ENCODE measurements at places on chromosomes 6 and 20.

DNA sequence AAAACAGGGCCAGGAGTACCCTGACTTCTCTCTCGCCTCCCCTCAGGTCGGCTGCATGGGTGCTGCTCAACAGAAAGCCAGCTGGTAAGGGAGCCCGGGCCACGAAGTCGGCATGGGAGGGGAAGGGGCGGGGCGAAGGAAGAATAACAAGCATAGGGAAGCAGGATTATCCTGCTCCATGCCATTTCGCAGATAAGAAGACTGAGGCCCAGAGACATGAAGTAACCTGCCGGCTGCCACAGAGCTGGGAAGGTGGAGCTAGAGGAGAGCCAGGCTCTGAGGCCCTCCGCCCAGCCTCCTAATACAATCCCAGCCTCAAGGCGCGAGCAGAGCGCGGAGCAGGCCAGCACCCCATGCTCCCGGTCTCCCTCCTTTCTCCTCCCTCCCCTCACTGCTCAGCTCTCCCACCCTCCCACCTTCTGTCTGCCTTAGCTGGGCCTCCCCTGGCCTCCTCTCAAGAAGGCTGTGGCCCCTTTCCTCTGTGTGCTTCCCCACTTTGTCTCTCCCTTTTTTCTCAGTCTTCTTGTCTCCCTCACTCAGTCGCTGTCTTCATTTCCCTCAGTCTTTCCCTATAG, 13.2 kb upstream of the HMGA1 start:
- no peak for DNase-seq

DNA sequence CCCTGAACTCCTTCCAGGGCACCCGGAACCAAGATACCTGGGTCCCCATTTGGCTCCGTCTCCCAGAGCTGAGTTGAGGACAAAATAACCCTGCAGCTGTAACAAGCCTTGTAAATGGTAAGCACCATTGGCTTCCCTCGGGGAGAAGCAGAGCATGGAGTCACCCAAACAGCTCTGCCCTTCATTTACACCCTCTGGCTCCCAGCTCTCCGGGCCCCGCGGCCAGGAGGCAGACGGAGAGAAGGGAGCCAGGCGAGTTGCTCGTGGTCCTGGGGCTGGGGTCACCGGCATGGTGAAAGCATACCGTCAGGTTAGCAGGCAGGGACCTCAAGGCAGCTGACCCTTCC, 2.1 kb downstream of the TFEB start:
- DNase-seq, result no peak

DNA sequence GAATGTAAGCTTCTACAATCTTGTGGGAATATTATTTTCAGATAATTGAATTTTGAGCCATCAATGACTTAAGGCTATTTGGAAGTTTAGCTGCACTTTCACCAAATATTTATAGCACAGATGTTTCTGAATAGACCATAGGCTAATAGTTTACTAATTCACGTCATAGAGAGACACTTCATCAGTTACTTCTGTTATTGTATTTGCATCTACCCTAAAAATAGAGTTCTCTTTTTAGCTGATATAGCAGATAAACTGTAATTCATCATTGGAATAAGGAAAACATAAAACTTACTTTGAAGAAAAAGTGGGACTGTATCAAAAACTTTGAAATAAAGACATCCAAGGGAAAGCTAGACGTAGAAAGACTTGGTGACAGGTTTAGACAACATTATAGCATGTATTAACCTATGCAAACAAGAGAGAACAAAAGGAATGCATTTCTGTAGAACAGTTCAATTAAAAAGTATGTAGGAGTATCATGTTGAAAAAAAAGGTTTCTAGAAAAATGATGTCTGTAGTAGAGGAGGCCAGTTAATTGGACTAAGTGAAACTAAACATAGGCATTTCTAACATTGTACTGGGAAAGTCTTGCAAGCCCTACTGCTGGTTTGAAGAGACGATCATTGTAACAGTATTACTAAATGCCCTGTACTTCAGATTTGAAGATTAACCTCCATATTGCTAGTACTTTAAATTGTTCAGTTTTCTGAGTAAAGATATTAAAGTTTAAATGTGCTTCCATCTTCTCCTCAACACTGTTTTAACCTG, 123.3 kb downstream of the ZFAND3 start:
- DNase-seq, result no peak

- DNase-seq, result no peak
Measured at GRCh38 chr6:112933947-112934346, 586.8 kb downstream of the RFPL4B start.

DNA sequence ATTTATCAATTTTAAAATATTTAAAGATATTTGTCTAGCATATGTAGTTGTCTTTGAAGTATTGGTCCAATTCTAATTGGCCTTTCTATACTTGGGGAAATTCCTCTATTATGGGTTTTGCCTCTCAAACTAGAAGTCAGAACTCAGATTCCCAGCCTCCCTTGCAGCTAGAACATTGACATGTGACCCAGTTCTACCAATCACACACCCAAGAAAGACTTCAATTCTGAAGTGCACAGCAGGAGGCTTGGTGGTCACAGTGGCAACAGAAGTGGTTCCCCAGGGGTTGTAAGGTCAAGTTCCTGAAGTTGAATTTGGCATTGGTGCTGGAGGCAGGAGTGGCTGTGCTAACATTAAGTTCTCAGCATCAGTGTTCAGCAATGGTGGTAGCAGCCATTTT, 14.8 kb upstream of the FKBP5 start:
- DNase-seq, result no peak

DNA sequence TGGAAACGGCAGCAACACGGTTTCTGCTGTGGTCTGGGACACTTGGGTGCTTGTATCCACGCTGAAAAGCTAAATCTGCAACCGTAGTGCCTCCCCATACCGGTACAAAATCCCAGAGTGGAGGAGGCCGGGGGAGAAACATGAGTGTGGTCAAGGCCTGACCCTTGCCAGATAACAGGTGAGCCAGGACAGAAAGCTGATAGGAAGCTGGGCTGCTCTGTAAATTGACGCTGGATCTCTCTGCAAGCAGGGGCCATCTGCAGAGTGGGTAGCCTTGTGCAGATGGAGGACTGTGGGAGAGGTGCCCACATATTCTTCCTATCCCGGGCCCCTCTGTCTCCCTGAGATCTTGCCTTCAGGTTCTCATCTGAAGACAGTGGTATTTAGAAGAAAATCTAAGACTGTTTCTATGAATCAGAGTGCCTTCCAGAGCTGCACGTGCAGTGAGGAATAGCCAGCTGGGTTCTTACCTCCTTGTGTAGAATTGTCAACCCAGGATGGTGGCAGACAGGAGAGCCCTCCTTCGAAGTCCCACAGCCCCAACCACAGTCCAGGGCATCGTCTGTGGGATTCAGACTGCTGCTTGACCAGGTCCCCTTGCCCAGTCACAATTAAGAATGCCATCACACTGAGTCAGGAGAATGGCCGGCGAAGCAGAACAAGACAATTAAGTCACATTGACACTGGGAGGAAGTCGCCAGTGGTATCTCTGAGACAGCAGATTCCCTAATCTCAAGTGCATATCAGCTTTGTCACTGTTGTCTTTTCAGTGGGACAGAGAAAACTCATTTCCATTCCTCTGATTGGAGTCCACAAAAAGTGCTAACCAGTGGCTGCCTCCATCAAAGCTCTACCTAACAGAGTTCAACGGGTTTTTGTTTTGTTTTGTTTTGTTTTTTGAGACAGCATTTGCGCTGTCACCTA, 100.0 kb upstream of the RIPOR2 start:
- DNase-seq, result no peak

DNA sequence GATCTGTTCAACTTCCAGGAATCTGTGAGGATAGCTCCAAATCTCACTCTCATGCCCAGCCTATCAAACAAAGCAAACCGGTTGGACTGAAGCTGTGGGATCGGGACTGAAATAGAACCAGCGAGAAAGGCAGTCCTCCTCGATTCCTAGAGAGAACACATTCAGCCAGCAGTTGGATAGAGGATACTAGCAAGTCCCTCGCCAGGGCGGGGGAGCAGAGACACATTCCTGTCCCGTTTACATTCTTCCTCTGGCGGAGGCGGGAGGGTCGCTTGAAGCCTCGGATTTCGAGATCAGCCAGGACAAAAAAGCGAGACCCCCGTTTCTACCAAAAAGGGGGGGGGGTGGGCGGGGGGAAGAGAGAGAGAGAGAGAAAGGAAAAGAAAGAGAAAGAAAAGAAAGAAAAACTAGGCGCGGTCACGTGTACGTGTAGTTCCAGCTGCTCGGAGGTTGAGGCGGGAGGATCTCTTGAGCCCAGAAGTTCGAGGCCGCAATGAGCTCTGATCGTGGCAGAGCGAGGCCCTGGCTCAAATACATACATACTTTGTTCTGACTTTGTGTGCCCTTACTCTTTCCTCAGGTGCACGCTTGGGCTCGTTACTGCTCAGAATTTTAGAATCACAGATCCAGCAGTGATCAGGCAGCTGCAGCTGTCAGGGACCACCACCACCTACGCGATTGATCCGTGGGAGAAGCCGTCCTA, 19.5 kb downstream of the ZNF311 start:
- DNase-seq, result no peak

GRCh38 chr6:115133790-115134189, 791.0 kb upstream of the HS3ST5 start:
- no peak for DNase-seq

GRCh38 chr6:25370178-25371036, 91.2 kb downstream of the CARMIL1 start:
- DNase-seq, result no peak

DNA sequence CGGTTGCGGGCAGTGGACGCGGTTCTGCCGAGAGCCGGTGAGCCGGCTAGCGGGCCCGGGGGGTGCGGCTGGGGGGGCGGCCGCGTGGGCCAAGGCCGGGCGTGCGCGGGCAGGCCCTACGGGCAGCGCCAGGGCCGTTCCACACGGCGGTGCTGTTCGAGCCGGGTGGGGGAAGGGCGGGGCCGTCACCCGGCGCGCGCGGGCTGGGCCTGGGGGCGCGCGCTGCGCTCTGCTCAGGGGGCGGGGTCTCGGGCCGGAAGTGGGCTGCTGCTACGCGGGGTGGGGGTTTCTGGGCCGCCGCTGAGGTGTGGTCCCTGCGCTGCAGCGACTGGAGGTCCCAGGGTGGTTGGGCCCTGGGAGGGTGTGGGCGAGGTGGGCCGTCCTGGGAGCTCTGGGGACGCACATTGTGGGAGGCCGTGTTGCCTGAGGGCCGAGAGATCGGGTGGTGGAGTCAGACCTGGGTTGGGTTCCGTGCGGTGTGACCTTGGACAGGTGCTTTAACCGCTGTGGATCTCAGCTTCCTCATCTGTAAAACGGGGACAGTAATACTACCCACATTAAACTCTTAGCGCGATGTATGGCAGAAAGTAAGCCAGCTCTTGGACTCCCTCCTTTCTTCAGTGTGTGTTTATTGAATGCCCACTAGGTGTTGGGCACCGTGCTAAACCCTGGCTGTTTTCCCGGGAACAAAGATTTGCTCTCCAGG, 391 bp downstream of the MAPRE1 start:
- no peak for DNase-seq

GRCh38 chr6:1385129-1386037, 4.0 kb upstream of the FOXF2 start:
- DNase-seq, result no peak

DNA sequence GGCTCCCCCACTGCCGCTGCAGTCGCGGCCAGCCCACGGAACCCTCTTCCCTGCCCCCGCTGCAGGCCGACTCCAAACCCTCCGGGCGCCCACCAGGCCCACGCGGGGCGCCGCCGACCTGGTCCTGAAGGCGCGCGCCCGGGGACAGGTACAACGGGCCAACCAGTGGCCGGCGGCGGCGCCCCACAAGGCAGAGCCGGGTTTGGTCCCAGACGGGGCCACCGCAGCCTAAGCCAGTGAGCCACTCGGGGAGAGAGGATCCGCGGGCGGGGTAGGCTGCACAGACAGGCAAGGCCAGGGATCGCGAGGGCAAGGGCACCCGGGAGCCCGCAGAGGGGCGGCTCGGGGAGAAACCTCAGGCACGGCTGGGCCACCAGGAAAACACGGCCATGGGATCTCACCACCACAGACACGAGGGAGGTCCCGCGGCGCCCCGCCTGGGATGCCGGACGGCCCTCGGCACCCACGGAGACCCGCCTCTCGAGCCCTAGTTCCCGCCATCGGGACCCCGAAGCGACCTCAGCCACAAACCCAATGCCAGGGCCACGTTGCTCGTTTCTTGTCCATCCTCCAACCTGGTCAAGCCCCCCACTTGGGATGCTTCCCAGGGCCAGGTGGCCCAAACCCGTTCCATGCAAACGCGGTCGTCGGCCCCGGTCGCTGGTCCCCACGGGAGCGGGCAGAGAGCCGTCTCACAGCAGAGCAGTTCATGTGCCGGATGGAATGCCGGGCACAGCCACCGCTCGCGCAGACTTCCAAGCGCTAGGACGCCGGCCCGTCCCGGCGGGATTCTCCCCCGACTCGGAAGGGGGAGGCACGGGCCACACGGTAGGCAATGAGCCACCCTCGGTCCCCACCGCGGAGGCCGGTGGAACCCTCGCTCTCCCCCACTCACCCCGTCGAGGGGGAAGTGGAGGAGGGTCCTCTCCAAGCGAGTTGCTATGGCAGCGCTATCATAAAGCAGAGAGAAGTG, 1956.6 kb upstream of the DEFB115 start:
- no peak for DNase-seq

DNA sequence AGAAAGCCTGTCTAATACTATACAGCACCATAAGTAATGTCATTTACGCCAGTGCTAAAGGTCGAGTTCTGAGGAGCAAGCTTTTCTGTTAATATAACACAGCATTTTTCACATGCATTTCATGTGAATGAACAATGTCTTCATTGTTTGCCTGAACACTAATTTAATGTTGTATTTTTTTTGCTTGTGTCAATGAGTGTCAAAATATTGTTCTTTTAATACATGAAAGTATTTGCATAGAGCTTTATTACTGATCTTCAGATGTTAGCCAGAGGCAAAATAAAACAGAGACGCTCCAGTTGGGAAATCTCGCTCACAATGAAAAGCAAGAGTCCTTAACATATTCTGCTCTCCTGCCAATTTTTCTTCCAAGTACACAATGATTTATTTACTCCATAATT, 151.8 kb downstream of the FOXC1 start:
- no peak for DNase-seq

GRCh38 chr6:63592886-63593285, 20.6 kb downstream of the LOC128125822 start:
- DNase-seq, result no peak

DNA sequence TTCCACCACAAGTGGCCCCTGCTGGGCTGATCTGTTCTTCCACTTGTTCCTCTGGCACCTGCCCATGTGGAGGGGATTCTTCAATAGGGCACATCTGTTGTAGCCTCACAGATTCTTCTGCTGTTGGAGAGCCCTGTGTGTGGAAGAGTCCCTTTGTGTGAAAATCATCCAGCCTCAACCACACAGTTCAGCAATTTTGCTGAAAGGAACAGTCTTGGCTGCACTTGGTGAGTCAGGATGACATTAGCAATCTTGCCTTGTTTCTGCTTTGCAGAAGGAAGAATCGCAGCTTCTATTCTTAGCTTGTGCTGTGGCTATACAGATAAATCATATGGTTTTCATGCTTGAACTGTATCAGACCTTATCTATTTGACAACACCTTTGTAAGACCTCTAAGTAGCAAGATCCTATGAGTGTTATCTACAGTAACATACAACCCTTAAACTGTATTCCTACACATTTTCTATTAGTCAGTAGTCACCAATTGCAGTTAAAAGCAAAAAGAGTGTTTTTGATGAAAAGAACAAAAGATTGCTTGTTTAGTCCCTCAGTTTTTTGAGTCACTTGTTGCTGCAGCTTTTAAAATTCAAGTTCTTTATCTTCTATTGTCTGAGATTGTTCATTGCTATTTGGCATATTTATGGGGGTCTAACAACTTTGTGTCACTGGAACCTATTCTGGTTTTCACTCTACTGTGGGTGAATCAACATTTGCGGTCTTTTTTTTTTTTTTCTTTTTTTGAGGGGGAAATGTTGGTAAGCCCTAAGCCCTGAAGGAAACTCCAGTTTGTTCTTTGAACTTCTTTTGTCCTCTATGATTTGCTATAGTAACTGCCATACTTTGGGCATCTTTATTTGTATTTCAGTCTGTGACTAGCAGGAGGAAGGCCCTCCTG, 231.6 kb downstream of the TFAP2B start:
- no peak for DNase-seq

GRCh38 chr20:54047720-54048119, 22.7 kb downstream of the BCAS1 start:
- DNase-seq, result no peak
